ENCODE measurements at places on chromosomes 3 and 15. TPM values are rescaled to one million over a fixed set of nuclear protein-coding genes. Genes with fewer than 3 reads are reported as not detected.

The PIGZ gene
- total RNA-seq, result 0.88 TPM

The PRR23B gene
- total RNA-seq, result not detected

The GOLGA8T gene
- total RNA-seq, result 0.27 TPM

The RNU5B-1 gene
- total RNA-seq, result not detected

The CPLX3 gene
- not detected for total RNA-seq

The FBXO40 gene
- total RNA-seq, result under 0.01 TPM

The RETNLB gene
- not detected for total RNA-seq

The CEMIP gene
- total RNA-seq, result 0.07 TPM

The PLAAT1 gene
- 8.4 TPM for total RNA-seq

The CAND2 gene
- total RNA-seq, result 1.4 TPM

The SCN5A gene
- total RNA-seq, result 6.4 TPM

The CCR1 gene
- total RNA-seq, result not detected

The HYAL1 gene
- total RNA-seq, result 0.14 TPM

The C3orf85 gene
- total RNA-seq, result not detected

The ARL14 gene
- 0.21 TPM for total RNA-seq

The SEMA3B gene
- total RNA-seq, result 17.9 TPM

The SPSB4 gene
- total RNA-seq, result 0.67 TPM

The SENP7 gene
- 15.6 TPM for total RNA-seq

The THPO gene
- total RNA-seq, result not detected

The CD47 gene
- total RNA-seq, result 39.6 TPM

The BLM gene
- total RNA-seq, result 5.0 TPM

The PRTG gene
- total RNA-seq, result 7.9 TPM

The MKRN3 gene
- 3.1 TPM for total RNA-seq

The ZKSCAN7 gene
- 5.3 TPM for total RNA-seq

The VGLL3 gene
- 55.7 TPM for total RNA-seq

The GPR160 gene
- 13.2 TPM for total RNA-seq

The LMOD3 gene
- not detected for total RNA-seq

Data from kidney epithelial cell (primary cell).